ENCODE measurements at places on chromosomes 7 and 10.

GRCh38 chr7:130337410-130337971, 7.1 kb upstream of the CPA5 start:
- DNase-seq, result no peak

GRCh38 chr10:78957471-78958039, 111.2 kb upstream of the ZMIZ1 start:
- DNase-seq, result no peak

DNA sequence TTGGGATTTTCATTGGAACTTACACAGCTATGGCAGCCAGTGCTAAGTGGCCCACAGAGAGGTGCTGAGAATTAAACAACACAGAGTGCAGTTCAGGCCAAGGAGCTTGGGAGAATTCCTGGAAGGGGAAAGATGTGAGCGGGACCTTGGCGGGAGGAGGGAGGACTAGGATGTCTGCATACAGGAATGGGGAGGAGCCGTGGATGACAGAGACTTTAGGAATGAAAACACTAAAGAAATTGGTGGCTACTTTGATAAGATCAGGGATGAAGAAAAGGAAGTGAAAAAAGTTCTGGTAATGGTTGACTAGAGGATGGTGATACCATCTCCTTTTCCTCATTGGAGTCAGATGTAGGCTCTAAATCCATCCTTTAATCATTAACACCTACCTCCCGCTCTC, 234.2 kb upstream of the FZD8 start:
- no peak for DNase-seq

DNA sequence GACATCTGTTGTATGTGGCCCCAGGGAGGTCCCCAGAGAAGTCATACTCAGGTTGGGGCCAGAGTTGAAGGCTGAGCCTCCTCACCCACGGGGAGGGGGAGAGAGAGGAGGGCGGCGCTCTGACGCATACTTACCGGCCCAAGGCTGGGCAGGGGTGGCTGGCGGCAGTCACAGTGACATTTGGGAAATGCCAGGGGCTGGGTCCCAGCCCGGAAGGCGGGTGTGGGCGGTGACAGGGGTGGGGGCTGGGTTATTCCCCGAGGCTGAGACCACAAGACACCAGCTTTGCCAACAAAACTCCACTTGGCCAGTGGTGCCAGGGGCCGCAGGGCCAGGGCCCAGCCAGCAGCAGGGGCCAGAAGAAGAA, 41.1 kb downstream of the RASGEF1A start:
- no peak for DNase-seq

DNA sequence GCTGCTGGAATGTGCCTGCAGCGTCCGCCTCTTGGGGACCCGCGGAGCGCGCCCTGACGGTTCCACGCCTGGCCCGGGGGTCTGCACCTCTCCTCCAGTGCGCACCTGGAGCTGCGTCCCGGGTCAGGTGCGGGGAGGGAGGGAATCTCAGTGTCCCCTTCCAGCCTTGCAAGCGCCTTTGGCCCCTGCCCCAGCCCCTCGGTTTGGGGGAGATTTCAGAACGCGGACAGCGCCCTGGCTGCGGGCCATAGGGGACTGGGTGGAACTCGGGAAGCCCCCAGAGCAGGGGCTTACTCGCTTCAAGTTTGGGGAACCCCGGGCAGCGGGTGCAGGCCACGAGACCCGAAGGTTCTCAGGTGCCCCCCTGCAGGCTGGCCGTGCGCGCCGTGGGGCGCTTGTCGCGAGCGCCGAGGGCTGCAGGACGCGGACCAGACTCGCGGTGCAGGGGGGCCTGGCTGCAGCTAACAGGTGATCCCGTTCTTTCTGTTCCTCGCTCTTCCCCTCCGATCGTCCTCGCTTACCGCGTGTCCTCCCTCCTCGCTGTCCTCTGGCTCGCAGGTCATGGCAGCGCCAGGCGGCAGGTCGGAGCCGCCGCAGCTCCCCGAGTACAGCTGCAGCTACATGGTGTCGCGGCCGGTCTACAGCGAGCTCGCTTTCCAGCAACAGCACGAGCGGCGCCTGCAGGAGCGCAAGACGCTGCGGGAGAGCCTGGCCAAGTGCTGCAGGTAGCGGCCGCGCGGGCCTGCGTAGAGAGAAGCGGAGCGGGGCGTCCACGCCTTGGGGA, 645 bp downstream of the SLC26A4 start:
- peak; percentile 38 for DNase-seq

GRCh38 chr10:99711129-99711719, 20.7 kb downstream of the COX15 start:
- DNase-seq, result no peak

DNA sequence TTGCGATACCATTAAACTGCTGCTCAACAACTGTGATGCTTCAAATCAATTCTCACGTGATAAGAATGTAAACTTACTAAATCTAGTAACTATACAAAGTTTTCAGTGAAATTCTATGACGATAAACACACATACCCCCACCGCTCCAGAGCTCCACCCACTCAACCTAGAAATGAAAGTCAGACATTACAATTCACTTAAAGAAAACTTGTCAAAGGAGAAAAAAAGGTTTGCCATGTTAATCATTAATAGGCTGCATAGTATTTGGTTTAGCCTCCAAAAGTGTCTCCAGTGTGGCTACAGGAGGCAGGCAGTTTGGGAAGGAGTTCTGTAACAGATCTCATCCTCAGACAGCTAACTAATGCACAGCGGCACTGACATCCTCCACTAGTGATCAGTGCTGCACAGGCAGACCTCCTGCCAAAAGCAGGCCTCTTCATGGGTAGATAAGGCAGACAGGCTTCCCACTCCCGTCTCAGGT, 3.1 kb downstream of the HERPUD2 start:
- no peak for DNase-seq

- DNase-seq, result no peak
These were observed 7.7 kb upstream of the GBX1 start for GRCh38 chr7:151175047-151175792.

GRCh38 chr10:6145166-6145987, 56.5 kb downstream of the RBM17 start:
- no peak for DNase-seq

- no peak for DNase-seq
These were observed 37.5 kb downstream of the AGAP4 start for GRCh38 chr10:45809837-45810236.

DNA sequence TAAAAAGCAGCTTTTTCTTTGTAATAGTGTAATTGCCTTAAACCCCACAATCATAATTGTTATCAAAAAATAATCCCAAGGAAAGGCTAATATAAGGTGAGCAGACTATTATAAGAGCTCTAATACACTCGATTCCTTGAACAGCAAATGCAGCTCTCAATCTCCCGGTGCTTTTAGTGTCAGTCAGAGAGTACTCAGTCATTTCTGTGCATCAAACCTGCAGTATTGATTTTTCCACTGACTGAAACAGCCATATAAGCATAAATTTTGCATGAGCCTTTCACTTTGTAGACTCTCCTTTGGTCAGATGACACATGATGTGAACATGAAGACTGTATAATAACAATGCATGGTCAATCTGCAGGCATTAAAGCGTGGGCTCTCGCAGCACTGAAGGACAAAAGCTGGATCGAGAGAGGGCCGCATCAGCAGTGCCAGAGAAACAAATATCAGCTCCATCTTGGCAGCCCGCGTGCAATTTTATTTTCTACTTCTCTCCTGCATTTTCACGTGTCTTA, 272.0 kb downstream of the POU6F2 start:
- DNase-seq, result no peak

- no peak for DNase-seq
These were observed 266.5 kb upstream of the HGF start for GRCh38 chr7:82036146-82036886.

DNA sequence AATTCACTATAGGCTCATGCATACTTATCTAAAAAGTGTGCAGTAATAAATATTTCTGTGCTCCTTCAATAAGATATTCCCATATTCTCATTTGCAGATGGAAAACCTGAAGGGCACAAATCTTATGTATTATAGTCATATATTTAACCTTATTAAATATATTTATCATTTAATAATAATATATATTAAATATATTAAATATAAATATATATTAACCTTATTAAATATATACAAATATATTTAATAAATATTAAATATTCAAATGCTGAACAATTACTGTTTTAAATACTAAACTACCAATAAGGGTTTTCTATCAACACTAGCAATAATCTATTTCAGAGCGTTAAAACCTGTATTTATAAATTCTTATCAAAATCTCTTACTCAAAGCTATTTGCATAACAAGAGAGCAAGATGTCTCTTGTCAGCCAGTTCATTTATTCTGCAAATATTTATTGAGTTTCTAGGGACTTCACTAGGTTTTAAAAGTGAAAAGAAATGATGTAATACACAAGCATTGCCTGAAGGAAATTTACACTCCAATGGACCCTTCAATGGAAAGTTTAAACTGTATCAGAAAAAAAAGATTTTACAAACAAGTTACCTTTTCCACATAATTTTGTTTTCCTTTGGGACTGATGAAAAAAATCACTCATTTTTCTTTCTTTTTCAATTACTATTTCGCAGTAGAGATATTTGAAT, 159.2 kb downstream of the AGMO start:
- no peak for DNase-seq

- DNase-seq, result no peak
These were observed 20.9 kb downstream of the FAM24A start for GRCh38 chr10:122931088-122931906.

DNA sequence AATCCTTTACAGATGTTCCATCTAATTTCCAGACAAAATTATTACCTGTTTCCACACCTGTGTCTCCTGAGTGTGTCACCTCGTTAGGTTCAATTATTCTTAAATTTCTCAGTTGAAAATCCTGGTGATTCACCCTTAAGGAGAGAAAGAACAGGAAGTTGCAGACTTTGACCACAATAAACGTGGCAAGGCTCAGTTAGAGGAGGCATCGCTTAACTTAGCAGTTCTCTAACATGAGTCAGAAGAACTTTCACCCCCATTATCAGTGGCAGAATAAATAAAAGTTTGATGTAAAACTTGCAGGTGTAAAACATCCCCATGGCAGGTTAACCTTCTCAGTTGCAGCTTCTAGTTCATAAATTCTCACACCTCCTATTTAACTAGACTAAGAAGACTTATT, 8.3 kb downstream of the XPNPEP1 start:
- peak; percentile 14 for DNase-seq

DNA sequence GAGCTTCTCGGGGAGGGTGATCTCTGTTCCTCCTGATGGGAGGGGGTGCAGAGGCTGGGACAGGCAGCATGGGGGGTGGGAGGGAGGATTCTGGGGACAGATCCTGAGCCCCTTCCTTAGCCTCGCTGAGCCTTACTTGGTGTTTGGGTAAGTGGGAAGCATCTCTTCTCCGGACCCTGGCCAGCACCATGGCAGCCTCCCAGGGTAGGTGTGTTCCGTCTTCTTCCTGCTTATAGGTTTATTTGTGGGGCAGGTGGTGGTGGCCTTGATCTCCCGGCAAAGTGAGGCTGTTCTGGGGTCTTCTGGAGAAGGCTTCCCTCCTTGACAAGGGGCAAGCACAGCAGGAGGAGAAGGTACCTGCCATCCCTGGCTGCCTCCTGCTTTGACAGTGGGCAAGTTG, 226.9 kb downstream of the GLRX3 start:
- no peak for DNase-seq

- no peak for DNase-seq
These were observed 37.1 kb downstream of the STARD3NL start for GRCh38 chr7:38215115-38215514.

DNA sequence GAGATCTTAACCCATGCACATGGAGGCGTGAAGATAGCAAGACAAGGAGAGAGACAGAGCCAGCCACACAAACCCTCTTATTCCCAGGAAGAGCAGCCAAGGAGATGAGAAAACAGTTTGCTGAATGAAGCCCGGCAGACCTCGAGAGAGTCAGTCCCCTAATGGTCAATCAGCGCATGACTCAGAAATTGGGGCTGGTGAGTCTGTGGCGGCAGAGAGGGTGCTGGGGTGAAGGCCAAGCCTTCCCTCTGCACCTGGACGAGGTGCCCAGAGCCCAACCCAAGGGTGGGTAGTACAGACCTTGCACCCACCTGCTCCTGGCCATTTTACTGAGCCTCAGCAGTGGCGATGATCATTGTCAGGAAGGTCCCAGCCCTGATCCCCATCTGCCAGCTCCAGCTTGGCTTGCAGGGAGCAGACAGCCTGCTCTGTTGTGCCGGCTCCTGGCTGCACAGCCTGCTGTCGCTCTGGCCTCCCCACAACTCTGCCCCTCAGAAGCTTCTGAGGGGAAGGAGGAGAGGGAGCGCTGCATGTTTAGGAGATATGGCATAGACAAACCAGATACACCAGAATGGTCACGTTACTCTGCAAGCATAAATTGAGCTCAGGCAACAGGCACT, 256.6 kb downstream of the RPS24 start:
- DNase-seq, result no peak

- DNase-seq, result no peak
These were observed 30.5 kb downstream of the SHTN1 start for GRCh38 chr10:116974456-116975005.
